Gastrocnemius medialis (tissue), 4 donors: ENCODE measurements at places on chromosomes 2 and 18. TPM values are rescaled to one million over a fixed set of nuclear protein-coding genes. Genes with fewer than 3 reads are reported as not detected.

The SPAST gene
- 29.9 TPM for total RNA-seq

The MEMO1 gene
- 75.0 TPM for total RNA-seq

The OR6B2 gene
- not detected for total RNA-seq

GRCh38 chr2:9208875-9209274 lies 2.3 kb downstream of the ASAP2 start:
- DNase-seq, result no peak
